ENCODE measurements at places on chromosomes 13 and 19. TPM values are rescaled to one million over a fixed set of nuclear protein-coding genes. Genes with fewer than 3 reads are reported as not detected.
A peak's percentile ranks its signal among the peaks of the same experiment; 100 is the strongest.

The FGF22 gene
- not detected for total RNA-seq

The TPTE2 gene
- total RNA-seq: not detected

DNA sequence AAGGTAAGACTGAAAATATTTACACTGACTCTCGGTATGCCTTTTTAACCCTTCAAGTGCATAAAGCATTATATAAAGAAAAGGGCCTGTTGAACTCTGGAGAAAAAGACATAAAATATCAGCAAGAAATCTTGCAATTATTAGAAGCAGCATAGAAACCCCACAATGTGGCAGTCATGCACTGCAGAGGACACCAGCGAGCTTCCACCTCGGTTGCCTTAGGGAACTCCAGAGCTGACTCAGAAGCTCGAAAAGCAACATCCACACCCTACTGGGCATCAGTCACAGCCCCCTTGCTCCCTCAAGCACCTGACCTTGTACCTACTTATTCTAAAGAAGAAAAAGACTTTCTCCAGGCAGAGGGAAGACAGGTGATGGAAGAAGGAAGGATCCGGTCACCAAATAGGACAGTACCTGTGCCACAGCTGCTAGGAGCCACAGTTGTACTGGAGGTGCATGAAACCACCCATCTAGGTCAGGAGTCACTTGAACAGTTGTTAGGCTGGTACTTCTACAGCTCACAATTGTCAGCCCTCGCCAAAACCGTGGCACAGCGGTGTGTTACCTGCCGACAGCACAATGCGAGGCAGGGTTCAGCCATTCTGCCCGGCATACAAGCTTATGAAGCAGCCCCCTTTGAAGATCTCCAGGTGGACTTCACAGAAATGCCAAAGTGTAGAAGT lies 2.9 kb downstream of the ZNF816 start:
- peak; percentile 46 for DNase-seq

The COL5A3 gene
- total RNA-seq: 0.51 TPM

The ZIC5 gene
- total RNA-seq: not detected

- DNase-seq: peak; percentile 69
Observed at GRCh38 chr13:101523154-101524131, 71.0 kb downstream of the ITGBL1 start.

GRCh38 chr13:99913167-99913566 lies 58.4 kb downstream of the ZIC5 start:
- no peak for DNase-seq

The PDCD5 gene
- total RNA-seq: 159 TPM

GRCh38 chr19:33194886-33195644 lies 935 bp downstream of the LRP3 start:
- no peak for DNase-seq

- DNase-seq: peak; percentile 48
Observed at GRCh38 chr19:48745208-48745995, 1.3 kb downstream of the IZUMO1 start.

- DNase-seq: no peak
Observed at GRCh38 chr13:58085819-58086218, 454.3 kb downstream of the PCDH17 start.

The C19orf85 gene
- not detected for total RNA-seq

The LGALS14 gene
- not detected for total RNA-seq

- no peak for DNase-seq
Observed at GRCh38 chr19:3745363-3746045, 16.0 kb downstream of the APBA3 start.

The FFAR3 gene
- total RNA-seq: not detected

DNA sequence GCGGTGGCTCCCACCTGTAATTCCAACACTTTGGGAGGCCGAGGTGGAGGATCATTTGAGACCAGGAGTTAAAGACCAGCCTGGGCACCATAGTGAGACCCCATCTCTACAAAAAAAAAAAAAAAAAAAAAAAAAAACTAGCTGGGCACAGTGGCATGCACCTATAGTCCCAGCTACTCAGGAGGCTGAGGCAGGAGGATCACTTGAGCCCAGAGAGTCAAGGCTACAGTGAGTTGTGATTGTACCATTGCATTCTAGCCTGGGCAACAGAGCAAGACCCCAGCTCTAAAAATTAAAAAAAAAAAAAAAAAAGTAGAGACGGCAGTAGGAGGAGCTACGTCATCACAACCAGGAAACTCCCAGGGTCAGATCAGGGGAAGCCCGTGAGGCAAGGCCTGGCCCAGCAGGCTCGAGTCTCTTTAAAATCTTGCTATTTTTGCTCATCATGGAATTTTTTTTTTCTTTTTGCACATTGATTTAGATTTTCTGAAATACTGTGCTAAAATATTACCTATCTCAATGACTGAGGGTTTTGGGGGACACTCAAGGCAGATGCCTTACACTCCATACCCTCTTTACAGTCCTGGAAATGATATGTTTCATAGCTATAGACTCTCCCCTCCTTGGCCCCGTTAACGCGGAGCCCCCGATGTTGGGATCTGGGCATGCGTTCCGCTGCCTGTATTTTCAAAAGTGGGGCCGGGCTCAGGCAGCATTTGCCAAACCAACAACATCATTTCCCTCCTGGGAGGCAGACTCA lies 44.4 kb upstream of the USE1 start:
- no peak for DNase-seq

DNA sequence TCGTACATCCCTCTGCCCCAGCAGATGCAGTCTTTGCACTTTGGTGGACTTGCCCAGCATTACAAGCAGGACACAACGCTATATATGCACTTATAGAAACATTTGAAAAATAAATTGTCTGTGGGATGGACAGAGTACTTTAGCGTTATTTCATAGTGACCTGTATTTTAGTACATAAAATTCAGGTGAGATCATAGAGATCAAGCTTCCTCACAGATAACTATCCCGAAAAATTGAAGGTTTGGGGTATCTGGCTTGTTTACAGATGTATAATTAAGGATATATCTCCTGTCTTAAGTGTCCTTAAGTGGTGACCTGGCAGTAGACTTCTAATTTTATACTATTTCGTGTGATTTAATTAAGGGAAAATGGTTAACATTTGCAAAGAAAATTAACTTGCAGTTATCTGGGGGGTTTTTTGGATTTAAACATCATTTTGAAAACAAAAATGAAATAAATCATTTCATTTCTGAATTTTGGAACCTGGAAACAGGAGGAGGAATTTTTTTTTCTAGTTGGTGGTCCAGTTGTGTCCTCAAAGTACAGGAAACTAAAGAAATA lies 977 bp upstream of the MAB21L1 start:
- DNase-seq: no peak

The NCR1 gene
- not detected for total RNA-seq

The ZNF534 gene
- not detected for total RNA-seq

DNA sequence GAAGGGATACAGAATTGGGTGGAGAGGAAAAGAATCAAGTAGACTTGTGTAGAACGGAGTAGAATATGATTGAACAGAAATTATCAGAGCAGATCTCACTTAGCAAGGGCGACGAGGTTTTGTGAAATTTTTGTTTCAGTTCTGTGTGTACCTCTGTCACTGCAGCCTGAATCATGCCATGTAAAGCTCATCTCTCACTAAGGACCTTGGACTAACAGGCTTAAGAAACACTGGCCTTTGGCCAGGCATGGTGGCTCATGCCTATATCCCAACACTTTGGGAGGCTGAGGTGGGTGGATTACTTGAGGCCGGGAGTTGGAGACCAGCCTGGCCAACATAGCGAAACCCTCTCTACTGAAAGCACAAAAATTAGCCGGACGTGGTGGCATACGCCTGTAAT lies 62.6 kb downstream of the MYH14 start:
- no peak for DNase-seq

GRCh38 chr19:15279326-15279904 lies 47.2 kb upstream of the EPHX3 start:
- no peak for DNase-seq

GRCh38 chr19:28577233-28577632 lies 635.7 kb downstream of the UQCRFS1 start:
- no peak for DNase-seq

DNA sequence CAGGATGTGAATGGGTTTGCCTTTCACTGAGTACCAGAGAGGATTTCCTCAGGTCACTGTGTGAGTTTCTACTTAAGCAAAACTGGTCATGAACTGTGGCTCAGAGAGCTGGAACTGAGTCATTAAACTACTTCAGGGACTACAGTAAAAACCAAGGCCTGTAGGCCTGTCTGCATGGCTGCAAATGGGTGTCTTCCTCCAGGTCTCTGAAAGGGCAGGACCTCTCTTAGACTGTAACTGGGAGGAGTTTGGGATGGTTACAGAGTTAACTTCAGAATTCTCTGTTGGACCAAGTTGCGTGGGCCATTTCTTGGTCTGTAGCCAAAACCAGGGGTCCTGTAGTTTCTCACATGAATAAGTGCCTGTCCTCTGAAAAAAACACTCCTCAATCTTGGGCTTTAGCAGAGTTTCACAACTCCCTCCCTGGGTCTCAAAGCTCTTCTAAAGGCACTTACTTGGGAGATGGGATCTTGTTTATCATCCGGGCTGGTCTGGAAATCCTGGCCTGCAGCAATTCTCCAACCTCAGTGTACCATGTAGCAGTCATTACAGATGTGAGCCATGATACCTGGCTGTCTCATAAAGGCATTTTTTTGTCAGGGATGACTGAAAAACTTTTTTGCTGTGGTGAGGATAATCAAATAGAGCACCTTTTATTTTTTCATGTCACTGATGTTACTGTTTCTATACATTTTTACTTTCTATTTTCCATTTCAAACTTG lies 19.7 kb downstream of the ZNF714 start:
- no peak for DNase-seq

DNA sequence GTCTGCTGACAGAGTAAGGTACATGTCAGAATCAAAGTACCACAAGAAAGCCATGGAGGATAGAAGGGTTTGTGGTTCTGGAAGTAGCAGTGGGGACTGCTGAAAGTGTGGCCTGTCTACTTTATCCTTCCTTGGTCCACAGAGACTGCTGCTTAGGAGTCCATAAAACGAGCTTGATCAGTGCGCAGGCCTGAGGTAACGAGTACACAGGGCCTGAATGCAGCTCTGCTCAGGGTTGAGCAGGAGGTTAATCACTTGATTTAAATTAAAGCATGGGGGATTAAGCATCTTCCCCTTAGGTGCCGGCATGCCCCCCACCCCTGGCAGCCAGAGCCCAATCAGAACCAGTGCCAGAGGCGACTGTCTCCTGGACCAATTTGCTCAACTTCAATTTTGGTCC lies 34.9 kb upstream of the WASF3 start:
- DNase-seq: no peak

GRCh38 chr19:55112246-55112776 lies 5.1 kb downstream of the PPP1R12C start:
- DNase-seq: no peak

DNA sequence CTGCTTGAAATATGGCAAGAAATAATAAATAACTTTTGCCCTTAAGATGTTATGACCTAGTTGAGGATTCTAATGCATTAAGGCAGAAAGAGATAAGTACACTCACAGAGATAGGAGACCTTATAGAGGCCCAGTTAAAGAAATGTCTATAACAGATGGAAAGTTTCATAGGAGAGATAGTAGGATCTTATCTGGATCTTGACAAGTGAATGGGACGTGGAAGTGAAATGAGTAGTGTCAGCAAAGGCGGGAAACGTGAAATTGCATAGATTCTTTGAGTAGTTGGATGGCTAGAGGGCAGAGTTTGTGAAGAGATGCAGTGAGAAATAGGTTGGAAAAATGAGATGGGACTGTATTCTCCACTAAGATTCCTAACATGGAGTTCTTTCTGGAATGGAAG lies 71.2 kb downstream of the HS6ST3 start:
- no peak for DNase-seq

The FBXL3 gene
- total RNA-seq: 51.6 TPM

- no peak for DNase-seq
Observed at GRCh38 chr19:4066176-4066606, 508 bp downstream of the ZBTB7A start.

DNA sequence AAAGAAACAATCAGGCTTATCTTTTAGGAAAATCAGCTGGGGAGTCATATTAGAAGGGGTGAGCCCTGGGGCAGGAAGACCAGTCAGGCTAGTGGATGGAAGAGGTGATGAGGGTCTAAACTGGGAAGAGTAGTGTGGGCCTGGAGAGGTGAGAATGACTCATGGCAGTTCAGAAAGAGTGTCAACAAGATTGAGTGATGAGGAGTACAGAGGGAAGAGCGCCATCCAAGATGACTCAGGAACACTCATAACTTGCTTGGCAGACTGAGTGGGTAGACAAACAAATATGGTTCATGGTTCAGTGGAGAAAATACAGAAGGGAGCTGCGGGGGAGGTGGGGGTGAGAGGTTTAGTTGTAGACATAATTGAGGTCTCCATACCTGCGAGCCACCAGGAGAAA lies 17.3 kb upstream of the CLDN10 start:
- peak; percentile 99 for DNase-seq

GRCh38 chr13:102729560-102730270 lies 34.9 kb upstream of the METTL21C start:
- peak; percentile 94 for DNase-seq

DNA sequence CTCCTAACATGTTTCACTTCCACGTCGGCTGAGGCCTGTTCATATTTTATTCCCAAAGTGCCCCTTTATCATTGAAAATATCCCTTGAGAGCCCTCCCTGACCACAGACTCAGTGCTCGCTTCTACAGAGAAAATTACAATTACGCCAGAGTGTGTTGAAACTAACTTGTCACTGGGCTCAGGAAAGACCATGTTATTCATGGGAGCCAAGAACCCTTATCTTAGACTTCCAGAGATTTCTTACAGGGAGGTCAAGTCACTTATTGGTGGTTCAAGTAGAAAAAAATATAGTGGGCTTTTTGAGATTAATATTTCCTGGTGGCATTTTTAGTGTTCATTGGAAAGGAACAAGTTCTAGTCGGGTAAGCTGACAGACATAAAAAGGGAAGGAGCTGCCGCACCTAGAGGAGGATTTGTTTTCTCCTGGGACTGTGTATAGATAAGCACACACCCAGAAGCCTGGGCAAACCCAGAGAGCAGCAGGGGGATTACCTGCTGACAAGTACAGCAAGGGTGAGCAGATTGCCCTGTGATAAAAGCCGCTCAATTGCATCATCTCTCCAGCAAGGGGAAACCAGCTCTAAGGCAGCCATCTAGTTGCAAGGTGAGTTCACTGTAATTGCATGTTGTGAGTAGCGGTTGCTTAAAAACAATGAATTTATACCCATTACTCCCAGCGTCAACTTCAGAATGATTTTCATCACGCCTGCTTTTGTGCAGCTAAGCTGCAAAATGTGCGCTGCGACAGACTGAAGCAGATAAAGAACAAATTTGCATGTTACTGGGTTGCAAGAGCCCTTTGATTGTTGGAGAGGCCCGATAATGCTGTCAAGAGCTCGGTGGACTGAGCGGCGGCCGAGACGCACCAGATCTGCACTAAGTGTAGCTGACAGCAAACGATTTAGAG lies 46.2 kb downstream of the DCT start:
- DNase-seq: peak; percentile 21

The VSTM1 gene
- not detected for total RNA-seq

GRCh38 chr13:112218416-112218815 lies 151.5 kb downstream of the SOX1 start:
- DNase-seq: no peak

The ACP5 gene
- total RNA-seq: 26.2 TPM

DNA sequence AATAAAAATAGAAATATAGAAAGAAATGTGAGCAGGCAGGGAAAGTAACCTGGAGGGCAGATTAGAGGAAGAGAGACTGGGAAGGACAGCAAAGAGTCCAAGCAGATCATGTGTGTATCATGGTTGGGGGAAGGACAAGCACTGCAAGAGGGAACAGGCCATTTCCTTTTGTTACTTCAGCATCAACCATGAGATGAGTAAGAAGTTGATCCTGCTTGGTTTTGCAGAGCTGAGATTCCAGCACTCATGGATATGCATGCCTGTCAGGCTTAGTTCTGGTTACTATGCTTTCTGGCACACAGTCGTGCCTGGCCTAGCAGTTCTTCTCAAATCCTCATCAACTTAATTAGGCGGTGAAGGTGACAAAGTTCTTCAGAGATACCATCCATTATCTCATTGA lies 18.1 kb downstream of the NALCN start:
- DNase-seq: peak; percentile 45

- DNase-seq: no peak
Observed at GRCh38 chr13:45373162-45373547, 32.2 kb upstream of the TPT1 start.
